ENCODE measurements at places on chromosomes 7 and 10. TPM values are rescaled to one million over a fixed set of nuclear protein-coding genes. Genes with fewer than 3 reads are reported as not detected.
A peak's percentile ranks its signal among the peaks of the same experiment; 100 is the strongest.

DNA sequence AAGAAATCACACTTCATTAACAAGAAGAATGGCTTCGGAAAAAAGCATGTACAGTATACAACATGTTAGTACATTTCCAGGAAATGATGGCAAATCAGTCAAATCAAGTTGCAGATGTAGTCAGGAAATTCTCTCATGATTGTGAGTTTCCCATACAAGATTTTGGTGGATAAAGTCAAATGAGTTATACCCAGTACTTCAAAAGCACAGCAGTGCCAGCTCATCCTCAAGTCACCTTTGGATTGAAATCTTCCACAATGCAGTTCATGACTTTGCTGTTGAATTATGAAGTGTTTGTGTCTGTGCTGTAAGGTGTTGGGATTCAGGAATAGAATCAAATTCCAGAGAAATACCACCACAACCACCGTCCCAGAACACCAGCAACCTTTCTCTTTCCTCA lies 301.3 kb upstream of the BMPER start:
- H3K4me1 ChIP-seq: no peaks in the 10 kb centered on the region
- no peaks in the 10 kb centered on the region for H3K36me3 ChIP-seq
- H3K27me3 ChIP-seq: no peaks in the 10 kb centered on the region
- DNase-seq: no peak

GRCh38 chr7:2018569-2019460 lies 213.9 kb downstream of the MAD1L1 start:
- H3K27ac ChIP-seq: no peak overlapping the region
- no peaks in the 10 kb centered on the region for H3K4me1 ChIP-seq
- no peaks in the 10 kb centered on the region for H3K27me3 ChIP-seq
- no peak for DNase-seq

- H3K27me3 ChIP-seq: peaks cover 18% of the 10 kb centered on the region
- no peak overlapping the region for H3K4me3 ChIP-seq
- no peaks in the 10 kb centered on the region for H3K4me1 ChIP-seq
- H3K36me3 ChIP-seq: no peaks in the 10 kb centered on the region
- DNase-seq: no peak
- no peak overlapping the region for H3K27ac ChIP-seq
Observed at GRCh38 chr10:69641261-69641980, 11.4 kb downstream of the FAM241B start.

DNA sequence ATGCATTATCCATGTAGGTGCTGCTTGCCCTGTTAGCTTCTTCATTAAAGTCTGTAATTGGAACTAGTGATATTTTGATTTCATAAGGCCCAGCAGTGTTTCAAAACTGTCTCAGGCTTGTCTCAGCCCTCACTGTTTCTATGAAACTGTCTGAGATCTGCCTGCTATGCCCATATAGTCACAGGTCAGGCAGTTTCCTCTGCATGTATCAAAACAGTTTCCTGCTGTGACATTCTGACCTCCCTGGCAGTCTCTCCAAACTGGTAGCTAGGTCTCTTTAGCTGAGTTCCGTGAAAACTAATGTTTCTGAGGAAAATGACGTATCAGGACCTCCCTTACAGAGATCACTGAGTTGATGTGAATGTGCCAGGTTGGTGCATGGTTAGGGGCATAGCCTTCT lies 18.9 kb upstream of the SEMA3D start:
- no peaks in the 10 kb centered on the region for H3K36me3 ChIP-seq
- H3K27ac ChIP-seq: no peak overlapping the region
- H3K27me3 ChIP-seq: no peaks in the 10 kb centered on the region

DNA sequence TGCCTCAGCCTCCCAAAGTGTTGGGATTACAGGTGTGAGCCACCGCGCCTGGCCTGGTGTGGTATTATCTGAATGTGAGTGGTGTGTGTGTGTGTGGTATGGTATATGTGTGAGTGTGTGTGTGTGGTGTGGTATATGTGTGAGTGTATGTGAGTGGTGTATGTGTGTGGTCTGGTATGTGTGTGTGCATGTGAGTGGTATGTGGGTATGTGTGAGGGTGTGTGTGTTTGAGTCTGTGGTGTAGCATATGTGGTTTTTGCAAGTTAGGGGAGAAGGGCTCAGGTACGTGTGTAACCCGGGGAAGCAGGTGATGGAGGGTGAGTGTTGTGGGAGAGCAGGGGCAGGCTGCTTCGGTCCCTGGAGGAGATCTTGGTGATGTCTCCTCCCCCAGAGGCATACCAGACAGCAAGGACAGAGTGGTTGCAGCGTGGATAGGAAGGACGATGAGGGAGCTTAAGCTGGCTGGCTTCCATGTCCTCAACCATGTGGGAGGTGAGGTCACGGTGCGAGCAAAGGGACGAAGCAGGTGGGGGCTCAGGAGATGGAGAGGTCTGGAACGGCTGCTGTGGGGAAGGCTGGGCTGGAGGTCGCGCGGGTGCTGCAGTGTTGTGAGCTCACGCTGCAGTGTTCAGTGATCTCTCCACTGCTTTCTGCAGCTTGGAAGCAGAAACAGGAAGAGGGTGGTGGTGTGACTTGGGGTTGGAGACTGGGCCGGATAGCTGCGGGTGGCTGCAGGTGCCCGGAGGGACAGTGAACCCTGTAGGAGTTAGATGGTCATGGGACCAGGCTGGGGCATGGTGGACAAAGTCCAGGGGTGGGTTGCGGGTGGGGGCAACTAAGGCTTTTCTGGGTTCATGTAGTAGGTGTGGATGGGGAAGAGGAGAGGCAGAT lies 5.0 kb downstream of the ZYX start:
- DNase-seq: no peak
- no peak overlapping the region for H3K27ac ChIP-seq
- H3K36me3 ChIP-seq: peaks cover 54% of the 10 kb centered on the region
- no peaks in the 10 kb centered on the region for H3K27me3 ChIP-seq
- no peaks in the 10 kb centered on the region for H3K4me1 ChIP-seq
- H3K4me3 ChIP-seq: no peak overlapping the region

DNA sequence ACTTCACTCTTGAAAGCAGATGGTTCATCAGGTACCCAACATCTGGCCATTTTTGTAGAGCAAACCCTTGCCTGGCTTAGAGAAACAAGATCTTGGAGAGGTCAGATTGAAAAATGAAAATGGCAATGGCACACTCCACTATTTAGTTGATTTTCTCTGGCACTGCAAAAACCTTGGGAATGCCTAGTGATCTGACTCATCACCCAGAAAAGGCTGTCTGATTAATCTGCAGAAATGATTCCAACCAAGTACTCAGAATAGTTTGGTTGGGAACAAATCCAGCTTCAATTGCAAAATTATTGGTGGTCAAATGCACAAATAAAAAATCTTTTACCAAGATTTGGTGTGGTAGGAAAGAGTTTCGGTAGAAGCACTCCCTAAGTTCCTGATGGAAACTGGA lies 351.2 kb downstream of the PHTF2 start:
- no peak overlapping the region for H3K27ac ChIP-seq
- peaks cover 6% of the 10 kb centered on the region for H3K27me3 ChIP-seq
- H3K4me3 ChIP-seq: no peak overlapping the region
- no peaks in the 10 kb centered on the region for H3K36me3 ChIP-seq

DNA sequence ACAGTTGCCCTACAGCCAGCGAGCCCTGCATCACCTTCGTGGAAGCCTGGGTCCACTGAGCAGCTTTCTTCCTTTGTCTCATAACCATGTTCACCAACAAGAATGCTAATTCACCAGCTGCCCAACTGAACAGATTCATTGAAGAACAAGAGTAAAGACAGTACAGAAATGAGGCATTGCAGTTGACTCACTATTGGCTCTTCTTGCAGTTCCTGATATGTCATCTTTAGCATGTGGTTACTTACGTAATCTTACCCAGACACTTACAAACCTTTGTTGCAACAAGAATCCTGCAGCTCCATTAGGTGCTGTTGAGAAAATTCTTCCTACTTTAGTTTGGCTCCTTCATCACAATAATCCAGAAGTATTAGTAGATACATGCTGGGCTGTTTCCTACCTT lies 174.0 kb upstream of the TPK1 start:
- no peaks in the 10 kb centered on the region for H3K27me3 ChIP-seq
- H3K4me3 ChIP-seq: no peak overlapping the region
- H3K4me1 ChIP-seq: no peaks in the 10 kb centered on the region
- no peak for DNase-seq
- H3K36me3 ChIP-seq: no peaks in the 10 kb centered on the region

GRCh38 chr7:36944838-36945237 lies 220.5 kb upstream of the AOAH start:
- no peak for DNase-seq
- H3K4me1 ChIP-seq: no peaks in the 10 kb centered on the region
- no peaks in the 10 kb centered on the region for H3K36me3 ChIP-seq
- peaks cover 16% of the 10 kb centered on the region for H3K27me3 ChIP-seq

DNA sequence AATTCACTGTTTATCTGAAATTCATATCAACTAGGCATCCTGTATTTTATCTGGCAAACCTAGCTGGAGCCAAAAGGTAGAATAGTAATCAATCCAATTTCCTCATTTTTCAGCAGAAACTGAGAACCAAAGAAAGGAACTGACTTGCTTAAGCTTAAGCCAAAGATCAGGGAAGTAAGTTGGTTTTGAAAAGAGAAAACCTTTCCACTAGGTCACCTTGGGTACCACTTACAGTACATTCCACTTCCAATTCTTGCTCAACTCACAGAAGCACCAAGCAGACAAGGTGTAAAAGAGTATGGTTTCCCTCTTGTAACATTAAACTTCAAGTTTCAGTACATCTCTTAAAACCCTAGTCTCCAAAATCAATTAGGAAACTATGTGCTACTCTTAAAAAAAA lies 79.6 kb downstream of the ZFAND4 start:
- DNase-seq: no peak
- peaks cover 24% of the 10 kb centered on the region for H3K36me3 ChIP-seq
- peak overlapping the region; percentile 79 for H3K4me3 ChIP-seq

DNA sequence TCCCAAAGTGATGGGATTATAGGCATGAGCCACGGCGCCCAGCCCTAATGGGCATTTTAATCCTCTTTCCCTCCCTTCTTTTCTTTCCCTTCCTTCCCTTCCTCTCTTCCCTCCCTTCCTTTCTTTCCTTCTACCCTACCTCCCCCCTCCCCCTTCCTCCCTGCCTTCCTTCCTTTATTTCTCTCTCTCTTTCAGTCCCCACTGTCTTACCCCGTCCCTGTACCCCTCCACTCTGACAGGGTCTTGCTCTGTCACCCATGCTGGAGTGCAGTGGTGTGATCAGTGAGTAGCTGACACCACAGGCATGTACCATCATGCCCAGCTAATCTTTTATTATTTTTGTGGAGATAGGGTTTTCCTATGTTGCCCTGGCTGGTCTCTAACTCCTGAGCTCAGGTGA lies 24.2 kb downstream of the LCOR start:
- no peak overlapping the region for H3K27ac ChIP-seq
- H3K4me1 ChIP-seq: peaks cover 13% of the 10 kb centered on the region
- no peaks in the 10 kb centered on the region for H3K27me3 ChIP-seq
- no peak for DNase-seq
- H3K36me3 ChIP-seq: no peaks in the 10 kb centered on the region

- DNase-seq: no peak
- no peaks in the 10 kb centered on the region for H3K36me3 ChIP-seq
- H3K4me1 ChIP-seq: no peaks in the 10 kb centered on the region
Observed at GRCh38 chr7:122268101-122268500, 36.4 kb downstream of the FEZF1 start.

- DNase-seq: no peak
- no peak overlapping the region for H3K27ac ChIP-seq
- no peak overlapping the region for H3K4me3 ChIP-seq
- no peaks in the 10 kb centered on the region for H3K36me3 ChIP-seq
Observed at GRCh38 chr10:12109286-12109685, 20.2 kb upstream of the SEC61A2 start.

- DNase-seq: no peak
- H3K27ac ChIP-seq: no peak overlapping the region
- H3K36me3 ChIP-seq: no peaks in the 10 kb centered on the region
- no peaks in the 10 kb centered on the region for H3K27me3 ChIP-seq
- no peak overlapping the region for H3K4me3 ChIP-seq
- no peaks in the 10 kb centered on the region for H3K4me1 ChIP-seq
Observed at GRCh38 chr7:4198301-4198700, 483.8 kb upstream of the FOXK1 start.

DNA sequence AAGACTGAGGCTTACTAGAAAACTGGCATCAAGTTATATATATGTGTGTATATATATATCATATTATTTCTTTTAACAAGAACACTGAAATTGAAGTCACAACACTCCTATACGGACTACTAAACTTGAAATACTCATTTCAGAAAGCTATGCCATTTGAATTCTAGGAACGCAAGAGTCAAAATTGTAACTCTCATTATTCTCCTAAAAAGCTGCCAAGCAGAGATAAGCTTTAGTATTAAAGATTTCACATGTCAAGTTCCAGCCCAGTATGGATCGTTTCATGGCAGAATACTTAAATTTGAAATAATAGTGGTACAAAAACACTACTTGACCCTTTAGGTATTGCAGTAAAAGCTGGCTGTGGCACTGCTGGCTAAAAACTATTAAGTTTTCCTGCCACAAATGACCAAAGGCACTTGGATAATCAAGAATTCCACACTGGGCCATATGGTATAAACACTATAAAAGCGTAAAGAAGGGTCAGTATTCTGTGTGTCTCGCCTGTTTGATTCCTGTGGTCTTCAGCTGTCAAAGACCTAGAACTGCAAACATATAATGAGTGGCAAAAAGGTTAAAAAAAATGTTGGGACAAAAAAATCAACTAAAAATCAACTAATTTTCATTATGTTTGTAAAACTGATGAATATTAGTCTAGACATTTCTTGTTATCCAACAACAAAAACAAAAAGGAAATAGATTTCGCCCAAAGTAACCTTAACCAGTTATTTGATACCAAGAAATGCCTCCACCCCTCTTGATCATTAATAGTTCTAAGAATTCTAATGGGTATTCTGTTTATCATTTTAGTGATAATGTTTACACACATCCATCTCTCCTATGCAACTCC lies 2.4 kb downstream of the CCDC71L start:
- peak overlapping the region; percentile 75 for H3K4me3 ChIP-seq
- H3K4me1 ChIP-seq: peaks cover 8% of the 10 kb centered on the region
- peaks cover 31% of the 10 kb centered on the region for H3K36me3 ChIP-seq

- H3K27ac ChIP-seq: no peak overlapping the region
- H3K27me3 ChIP-seq: peaks cover 36% of the 10 kb centered on the region
- H3K36me3 ChIP-seq: peaks cover 43% of the 10 kb centered on the region
- no peak for DNase-seq
Observed at GRCh38 chr10:22326145-22326702, 5.3 kb downstream of the BMI1 start.

Gene OLAH
- total RNA-seq: not detected

Gene COPG2
- total RNA-seq: 19.8 TPM

Gene H2BK1
- total RNA-seq: not detected

Gene TMEM270
- 0.59 TPM for total RNA-seq

Gene GHRHR
- not detected for total RNA-seq

Gene SEMA3C
- 67.7 TPM for total RNA-seq

Gene NUPR2
- not detected for total RNA-seq

Gene DYNC1I1
- 0.73 TPM for total RNA-seq

Gene METTL27
- total RNA-seq: 14.3 TPM

Gene RPEL1
- 0.57 TPM for total RNA-seq

Gene ASZ1
- not detected for total RNA-seq

Measured in Calu3 (cell line).